ENCODE measurements at places on chromosomes 3 and 15.

DNA sequence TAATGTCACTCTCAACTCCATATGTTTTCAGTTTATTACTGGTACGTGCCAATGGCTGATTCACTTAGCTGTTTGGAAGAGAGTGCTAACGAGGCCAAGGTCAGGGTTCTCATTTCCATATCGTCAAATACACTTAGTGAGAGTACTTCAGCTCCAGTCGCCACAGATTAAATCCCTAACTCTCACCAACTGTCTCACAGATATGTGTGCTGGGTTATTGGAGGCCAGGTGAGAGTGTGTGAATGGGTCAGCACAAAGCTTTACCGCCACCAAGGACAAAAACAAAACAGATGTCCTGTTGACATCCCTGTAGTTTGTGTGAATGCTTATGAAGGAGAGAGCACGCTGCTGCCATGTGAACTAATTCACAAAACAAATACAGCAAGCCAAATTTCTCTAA, 133.5 kb upstream of the TBL1XR1 start:
- DNase-seq, result no peak

DNA sequence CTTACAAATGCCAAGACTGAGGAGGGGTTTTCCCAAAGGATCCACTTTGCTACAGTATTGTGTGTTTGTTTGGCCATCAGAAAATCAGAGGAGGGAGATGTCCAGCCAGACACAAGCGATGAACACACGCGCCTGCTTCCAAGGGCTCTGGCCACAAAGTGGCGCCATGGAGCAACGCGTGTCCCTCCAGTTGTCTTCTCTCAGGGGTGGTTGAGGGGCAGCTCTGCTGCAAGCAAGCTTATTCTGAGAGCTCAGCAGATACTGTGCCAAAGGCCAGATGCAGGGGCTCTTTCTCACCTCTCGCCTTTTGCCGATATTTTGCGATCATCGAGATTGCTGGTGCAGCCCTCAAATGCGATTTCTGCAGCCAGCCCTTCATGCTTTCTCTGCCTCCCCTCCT, 88.9 kb upstream of the OSBPL11 start:
- no peak for DNase-seq

DNA sequence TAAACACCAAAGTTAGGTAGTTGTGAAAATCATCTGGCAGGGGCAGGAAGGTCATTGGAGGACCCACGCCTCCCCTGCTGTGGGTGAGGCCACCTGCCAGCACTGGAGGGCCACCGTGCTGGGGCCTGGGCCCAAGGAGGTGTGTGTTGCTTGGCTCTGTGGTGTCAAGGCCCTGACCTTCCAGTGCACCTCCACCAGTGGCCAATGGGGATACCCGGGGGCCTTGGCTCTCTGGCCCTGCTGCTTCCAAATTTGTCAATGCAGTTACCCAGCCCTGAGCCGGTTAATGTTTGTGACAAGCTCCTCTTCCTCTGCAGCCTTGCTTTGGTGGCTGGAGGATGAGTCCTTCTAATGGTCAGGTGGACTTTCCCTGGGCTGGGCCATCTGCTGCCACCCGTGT, 150.2 kb downstream of the KLF13 start:
- no peak for DNase-seq

- no peak for DNase-seq
Observed at GRCh38 chr3:98617841-98618240, 24.4 kb upstream of the CPOX start.

DNA sequence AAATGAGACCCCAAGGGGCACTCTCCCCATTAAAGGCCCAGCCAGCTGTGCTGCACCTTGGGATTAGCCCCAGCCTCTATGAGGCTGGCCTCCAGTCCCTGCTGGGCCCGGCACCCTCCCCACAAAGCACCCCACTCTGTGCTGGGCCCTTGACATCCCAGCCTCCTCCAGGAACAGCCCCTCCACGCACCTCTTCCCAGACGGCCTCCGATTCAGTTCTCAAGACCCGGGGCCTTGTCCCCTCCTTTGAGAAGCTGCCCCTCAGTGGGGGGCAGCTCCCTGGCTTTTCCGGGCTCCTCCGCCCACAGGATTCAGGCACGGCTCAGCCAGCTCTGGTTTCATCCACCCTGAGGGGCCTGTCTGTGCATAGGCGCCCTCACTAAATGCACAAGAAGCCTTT, 144.1 kb downstream of the LRRK1 start:
- DNase-seq, result no peak

DNA sequence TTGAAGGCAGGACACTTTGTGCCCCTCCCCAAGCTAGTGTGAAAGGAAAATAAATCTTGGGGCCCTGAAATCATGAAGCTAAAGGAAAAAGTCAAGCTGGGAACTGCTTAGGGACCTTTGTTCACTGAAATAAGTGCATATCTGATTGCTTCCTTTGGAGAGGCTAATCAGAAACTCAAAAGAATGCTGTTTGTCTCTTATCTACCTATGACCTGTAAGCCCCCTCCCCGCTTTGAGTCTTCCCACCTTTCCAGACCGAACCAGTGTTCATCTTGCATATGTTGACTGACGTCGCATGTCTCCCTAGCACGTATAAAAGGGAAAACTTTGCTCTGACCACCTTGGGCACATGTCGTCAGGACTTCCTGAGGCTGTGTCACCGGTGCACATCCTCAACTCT, 53.1 kb downstream of the SLC30A4 start:
- DNase-seq, result no peak

DNA sequence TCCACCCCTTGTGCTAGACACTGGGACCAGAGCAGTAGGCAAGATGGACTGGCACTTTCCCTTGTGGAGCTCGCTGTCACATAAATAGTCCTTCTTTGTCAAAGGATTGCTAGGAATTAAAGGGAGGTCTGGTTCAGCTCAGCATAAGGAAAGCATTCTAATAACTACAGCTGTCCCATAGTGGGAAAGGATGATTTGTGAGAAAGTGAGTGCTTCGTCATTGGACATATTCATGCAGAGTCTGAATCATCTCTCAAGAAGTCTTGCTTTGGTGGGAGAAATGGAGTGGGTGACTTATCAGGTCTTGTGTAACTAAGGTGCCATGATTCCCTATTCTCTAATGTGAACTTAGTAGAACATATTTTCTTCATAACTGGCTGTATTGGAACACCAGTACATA, 14.7 kb downstream of the PPARG start:
- no peak for DNase-seq

DNA sequence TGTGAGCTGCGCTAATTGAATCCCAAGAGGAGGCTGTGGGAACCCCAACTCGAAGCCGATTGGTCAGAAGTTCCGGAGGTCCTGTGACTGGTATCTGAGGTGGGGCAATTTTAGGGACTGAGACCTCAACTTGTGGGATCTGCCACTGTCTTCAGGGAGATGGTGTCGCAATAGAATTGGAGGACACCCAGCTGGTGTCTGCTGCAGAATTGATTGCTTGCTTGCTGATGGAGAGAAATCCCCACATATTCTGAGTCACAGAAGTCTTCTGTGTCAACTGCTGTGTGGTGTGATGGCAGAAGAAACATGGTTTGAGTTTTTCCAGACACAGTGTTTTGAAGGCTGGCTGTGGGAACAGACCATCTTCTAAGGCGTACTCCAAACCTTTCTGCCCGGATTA, 99.7 kb upstream of the PLXNA1 start:
- no peak for DNase-seq

DNA sequence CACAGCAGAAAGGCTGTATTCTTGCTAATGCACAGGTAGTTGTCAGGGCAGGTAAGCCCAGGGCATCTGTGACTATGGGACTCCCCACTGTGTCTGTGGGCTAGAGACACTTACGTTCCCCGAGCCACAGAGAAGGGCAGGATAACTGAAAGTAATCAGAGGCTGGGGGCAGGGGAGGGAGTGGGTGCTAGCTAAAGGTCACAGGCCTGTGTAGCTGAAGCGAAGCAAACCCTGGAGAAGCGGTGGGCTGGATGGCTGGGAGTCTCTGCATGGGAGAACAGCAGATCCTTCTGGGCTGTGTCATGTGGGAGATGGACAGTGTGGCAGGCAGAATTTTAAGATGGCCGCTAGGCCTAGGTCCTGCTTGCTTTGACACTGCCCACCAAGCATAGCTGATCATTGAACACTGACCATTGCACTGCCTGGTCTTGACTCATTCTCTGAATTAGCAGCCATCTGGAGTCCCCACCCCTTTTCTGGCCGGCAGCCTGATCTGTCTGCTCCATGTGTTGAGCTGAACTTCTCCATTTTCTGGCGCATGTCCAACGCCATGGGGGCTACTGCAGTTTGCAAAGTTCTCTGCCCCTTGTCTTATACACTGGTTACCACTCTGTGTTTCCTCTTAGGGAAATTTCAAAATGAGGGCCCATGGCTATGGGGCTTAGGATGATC, 110.0 kb downstream of the DGKG start:
- no peak for DNase-seq

DNA sequence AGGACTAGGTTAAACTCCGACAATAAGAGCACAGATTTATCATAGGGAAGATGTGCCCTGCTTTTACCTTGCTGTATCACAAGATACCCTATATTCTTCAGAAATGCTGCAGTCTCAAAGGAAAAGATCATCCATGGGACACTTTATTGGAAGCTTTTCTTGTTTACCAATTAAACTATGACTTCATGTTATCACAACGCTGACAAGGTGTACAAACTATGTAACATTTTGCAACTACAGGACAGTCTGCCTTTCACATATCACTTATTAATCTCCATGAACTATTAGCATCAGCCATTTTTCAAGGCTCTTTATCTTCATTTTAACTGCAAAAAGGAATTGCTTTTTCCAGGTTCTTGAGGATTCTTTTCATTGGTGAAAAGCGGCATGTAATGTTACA, 34.0 kb downstream of the CBLB start:
- DNase-seq, result no peak

DNA sequence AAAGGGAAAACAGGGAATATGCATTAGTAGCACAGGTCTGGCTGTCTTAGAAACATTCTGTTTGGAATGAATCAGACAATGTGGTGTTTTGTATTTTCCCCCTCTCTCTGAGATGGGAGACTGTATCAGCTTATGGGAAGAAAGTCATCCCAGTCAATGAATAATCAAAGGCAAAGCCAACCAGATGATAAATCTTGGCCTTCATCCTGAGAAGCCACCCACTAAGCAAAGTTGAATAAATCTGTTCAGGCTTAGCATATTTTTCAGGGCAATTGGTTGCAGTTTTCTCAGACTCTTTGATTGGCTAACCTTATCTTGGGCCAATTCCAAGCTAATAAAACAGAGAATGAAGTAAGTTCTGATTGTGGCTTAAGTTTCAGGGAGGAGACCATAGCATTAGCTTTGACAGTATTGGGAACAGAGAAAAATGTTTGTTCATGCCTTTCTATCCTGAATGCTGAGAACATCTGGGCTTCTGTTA, 63.6 kb upstream of the ARL8B start:
- no peak for DNase-seq

DNA sequence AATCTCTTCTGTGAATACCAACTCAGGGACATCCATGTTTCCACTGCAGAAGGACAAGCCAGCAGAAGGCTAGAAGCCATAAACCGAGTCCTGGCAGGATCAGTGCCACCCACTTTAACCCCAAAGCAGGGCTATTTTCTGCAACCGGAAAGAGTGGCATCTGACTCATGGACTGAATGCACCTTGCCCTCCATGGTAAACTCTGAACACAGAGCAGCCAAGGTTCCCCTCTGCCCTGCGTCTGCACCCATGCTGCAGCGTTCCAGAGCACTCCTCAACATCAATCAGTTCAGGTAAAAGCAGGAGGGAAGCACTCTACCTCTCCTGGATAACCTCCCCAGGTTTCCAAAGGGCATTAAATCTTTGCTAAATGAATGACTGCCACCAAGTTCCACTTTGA, 801 bp upstream of the NGRN start:
- DNase-seq, result no peak

- DNase-seq, result no peak
Observed at GRCh38 chr3:149605902-149606301, 51.9 kb downstream of the WWTR1 start.

DNA sequence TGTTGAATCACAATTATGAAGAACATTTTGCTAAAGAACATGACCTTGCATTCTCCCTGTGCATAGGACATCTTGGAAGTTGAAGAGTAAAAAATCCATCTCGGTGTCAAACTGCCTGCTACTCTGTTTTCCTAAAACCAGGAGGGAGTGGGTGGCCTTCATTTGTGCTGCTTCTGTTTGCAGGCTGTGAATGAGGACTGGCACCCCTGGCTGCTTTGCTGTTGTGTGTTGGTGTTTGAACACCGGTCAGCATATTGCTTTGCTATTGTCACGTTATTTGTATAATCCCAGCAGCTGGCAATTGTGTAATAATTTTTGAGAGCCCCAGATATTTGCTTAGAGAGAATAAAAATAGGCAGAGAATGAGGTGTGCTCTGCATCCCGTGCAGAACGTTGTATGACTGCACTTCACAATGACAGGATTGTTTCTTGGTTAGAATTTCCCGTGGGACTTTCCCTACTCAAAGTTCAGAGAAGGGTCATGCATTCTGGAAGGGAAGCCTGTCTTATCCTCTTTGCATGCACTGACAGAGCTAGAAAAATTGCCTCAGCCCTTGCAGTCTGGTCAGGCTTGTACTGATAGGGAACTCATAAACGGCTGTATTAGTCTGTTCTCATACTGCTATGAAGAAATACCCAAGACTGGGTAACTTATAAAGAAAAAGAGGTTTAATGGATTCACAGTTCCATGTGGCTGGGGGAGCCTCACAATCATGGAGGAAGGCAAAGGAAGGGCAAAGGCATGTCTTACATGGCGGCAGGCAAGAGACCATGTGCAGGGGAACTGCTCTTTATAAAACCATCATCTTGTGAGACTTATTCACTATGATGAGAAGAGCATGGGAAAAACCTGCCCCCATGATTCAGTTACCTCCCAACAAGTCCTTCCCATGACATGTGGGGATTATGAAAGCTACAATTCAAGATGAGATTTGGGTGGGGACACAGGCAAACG, 16.3 kb downstream of the SV2B start:
- no peak for DNase-seq

GRCh38 chr3:106839576-106840280, 537.5 kb upstream of the CCDC54 start:
- DNase-seq, result no peak

GRCh38 chr3:164192974-164193373, 885.3 kb downstream of the SI start:
- no peak for DNase-seq

DNA sequence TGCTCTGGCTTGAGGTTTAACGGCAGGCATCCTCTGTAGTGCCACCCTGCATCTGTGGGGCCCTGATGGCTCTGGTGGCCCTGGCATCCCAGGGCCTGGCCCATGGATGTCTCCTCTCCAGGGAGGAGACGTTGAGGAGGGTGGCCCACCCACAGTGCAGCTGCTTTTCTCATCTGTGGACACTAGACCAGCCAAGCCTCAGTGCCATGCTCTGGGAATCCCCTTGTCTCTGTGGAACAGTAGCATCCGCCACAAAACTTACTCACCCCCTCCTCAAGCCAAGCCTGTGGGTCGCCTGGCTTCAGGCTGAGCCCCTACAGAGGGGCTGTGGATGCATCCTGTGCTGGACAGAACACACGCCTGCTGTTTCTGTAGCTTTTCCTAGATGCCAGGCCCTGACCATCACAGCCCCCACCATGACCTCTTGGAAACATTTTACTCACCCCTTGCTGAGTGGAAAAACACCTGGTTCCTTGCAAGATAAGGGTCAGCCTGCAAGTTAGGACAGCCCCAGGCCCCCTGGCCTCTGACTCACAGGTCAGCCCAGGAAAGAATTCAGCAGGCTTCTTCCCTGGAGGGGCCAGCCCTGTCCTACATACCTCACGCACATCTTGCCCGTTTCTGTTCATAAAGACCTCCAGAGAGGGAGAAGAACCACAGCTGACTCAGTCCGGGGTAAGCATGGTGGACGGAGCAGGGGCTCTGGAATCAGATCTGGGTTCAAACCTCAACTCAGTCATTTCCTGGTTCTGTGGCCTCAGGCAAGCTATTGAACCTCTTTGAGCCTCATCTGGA, 19.0 kb downstream of the PAK6 start:
- no peak for DNase-seq
